ENCODE measurements at places on chromosomes 7 and 10.

GRCh38 chr7:50306494-50307367, 2.2 kb downstream of the IKZF1 start:
- DNase-seq, result no peak

GRCh38 chr10:103175580-103176285, 17.3 kb downstream of the NT5C2 start:
- no peak for DNase-seq

DNA sequence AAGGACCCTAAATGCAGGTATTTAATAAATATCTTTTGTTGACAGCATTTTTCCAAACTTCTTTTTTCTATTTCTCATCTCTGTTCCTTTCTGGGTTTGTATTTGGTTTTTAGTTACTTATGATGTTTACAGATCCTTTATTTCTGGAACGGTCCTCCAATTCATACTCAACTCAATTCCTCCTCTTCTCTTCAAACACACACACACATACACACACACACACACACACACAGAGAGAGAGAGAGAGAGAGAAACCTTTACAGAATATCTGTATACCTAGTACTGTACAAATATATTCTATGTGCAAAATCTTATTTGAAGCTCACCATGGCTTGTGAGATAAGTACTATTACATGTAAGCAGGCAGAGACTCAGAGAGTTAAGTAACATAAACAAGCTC, 21.6 kb upstream of the GOT1 start:
- no peak for DNase-seq

GRCh38 chr10:128863823-128864405, 603.1 kb upstream of the MGMT start:
- DNase-seq, result no peak

DNA sequence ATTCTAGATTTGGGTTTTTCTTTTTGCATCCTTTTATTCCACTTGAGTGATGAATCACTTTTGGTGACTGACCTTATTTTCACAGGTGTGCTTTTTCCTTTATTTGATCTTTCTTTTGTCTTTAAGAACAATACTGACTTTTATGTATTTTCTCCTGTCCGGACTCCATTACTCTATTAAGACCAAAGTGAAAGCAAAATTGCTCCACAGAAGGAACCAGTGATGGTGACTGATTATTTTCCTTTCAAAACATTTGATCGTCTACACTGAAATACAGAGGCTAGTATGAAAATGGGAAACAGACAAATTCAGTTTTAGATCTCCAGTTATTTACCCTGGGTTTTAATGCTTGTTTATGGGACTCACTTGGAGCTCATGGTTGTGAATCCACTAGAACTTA, 15.5 kb downstream of the EXOC4 start:
- DNase-seq, result no peak

- no peak for DNase-seq
Measured at GRCh38 chr7:94049615-94050014, 45.5 kb upstream of the BET1 start.

DNA sequence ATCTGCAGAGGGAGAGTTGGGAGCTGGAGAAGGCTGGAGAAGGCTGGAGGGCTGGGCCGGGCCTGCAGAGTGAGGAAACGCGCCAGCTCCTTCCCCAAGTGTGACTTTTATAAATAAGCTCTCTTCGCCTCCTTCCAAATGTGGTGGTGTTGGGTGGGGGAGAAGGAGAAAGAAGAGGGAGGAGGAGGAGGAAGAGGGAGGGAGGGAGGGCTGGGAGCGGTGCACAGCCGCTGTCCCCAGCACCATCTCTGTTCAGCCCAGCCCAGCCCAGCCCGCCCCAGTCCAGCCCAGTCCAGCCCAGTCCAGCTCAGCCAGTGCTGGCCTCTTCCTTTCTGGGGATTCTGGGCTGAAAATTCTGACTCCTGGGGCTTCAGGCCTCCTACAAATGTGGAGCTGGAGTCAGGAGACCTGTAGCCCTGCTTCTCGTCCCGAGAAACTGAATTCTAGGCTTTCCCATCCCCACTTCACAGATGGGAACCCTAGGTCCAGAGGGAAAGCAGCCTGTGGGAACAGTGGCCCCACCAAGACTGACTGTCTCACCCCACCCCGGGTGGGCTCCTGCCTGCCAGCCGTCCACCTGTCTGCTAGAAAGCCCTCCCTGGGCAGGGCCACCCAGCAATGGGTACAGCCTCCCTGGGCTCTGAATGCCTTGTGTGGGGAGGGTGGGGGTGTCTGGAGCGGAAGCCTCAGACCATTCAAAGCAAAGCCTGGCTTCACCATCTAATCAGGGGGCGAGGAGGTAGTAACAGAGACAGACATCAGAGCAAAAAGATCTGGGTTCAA, 2.3 kb downstream of the STX1A start:
- no peak for DNase-seq

- no peak for DNase-seq
Measured at GRCh38 chr7:42642699-42643098, 269.2 kb downstream of the C7orf25 start.

Data from stimulated activated CD4-positive, alpha-beta T cell treated with anti-CD3 and anti-CD28 coated beads, Interleukin-1b, Interleukin-23, amount 100 ng/mL, for 48 hours (primary cell).